NCI-H1436 (cell line): ENCODE measurements at places on chromosomes 2 and 18.

DNA sequence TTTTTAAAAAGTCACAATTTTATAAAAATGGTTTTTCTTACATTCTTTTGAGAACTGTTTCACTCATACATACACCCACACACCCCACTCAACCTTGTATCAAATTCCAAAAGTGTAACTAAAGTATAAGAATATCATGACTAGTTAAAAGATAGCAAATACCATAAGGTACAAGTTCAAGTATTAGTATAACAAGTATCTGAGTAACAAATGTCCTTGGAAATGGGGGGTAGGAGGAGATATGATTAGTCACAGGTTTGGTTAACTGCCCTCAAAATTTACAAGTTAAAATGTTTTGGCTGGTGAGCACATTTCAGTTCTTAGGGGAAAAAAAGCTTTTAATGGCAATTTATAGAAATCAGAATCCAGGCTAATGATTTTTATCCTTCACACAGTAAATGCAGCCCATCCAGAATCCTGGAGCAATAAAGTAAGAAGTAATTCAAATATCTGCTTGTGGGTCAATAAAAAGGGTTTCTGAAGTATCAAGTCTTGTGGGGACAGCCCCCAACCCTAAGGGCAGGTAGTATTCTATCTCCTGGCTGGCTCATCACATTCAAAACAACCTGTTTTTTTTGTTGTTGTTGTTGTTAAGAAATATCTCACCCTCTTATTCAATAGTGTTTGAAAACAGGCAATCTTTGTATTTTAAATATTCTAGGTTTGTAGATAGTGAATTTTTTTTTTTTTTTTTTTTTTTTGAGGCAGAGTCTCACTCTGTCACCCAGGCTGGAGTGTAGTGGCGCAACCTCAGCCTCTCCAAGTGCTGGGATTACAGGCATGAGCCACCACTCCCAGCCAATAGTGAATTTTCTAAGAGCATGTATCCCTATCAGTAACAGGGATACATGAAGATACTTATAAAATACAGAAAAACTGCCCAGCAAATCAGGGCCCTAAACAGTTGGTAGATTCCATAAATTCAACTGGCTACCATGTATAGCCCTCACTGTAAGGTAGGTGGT, 14.5 kb downstream of the IAH1 start:
- DNase-seq, result no peak

DNA sequence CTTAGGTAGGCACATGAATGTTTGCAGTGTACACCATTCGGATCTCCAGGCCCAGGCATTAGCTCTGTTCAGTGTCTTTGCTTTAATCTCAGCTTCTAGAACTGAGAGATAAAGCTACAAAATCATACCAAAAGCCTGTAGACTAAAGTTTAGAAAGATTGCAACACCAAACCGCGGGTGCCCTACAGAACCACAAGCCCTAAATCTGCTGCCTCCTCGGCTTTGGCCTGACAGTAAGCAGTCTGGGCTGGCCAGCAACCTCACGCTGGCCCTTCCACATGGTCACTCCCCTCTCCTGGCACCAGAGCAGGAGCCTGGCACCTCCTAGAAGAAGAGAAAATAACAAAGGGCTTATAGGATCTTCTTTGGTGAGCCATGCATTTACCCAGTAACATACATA, 8.9 kb upstream of the OSR1 start:
- no peak for DNase-seq

DNA sequence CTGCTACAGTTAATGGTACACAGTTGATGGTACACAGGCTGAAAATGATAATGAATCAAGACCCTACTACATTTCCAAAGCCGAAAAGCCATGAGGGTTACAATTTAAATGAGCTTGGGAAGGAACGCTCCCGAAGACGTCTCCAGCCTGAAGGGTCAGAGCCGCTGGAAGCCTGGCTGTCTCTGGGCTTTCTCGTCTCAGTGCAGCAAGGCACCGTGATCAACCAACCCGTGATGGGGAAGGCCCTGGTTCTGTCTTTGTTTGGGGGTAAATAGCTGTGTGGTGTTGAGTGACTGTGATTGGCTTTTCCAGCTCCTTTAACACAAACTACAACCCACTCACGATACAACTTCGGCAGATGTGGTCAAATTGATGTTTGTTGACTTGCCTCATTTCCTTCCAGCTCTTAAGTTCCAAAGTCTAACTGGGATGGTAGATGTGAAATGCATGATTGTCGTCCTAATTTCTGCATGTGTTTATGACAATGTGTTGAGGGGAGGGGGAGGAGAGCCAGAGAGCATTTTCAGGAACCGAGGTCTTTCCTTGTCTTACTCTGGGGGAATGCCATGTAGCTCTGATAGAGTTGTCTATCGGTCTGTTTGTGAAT, 59.9 kb upstream of the EML6 start:
- no peak for DNase-seq

- no peak for DNase-seq
Observed at GRCh38 chr2:82789851-82790205, 1669.3 kb downstream of the SUCLG1 start.

- DNase-seq, result no peak
Observed at GRCh38 chr2:99691926-99692325, 202.1 kb upstream of the REV1 start.

GRCh38 chr18:35029103-35029502, 12.1 kb upstream of the MAPRE2 start:
- no peak for DNase-seq

- no peak for DNase-seq
Observed at GRCh38 chr2:216989340-216990129, 129.7 kb upstream of the TNP1 start.

GRCh38 chr2:233358335-233358734, 4.0 kb downstream of the DGKD start:
- DNase-seq, result no peak

DNA sequence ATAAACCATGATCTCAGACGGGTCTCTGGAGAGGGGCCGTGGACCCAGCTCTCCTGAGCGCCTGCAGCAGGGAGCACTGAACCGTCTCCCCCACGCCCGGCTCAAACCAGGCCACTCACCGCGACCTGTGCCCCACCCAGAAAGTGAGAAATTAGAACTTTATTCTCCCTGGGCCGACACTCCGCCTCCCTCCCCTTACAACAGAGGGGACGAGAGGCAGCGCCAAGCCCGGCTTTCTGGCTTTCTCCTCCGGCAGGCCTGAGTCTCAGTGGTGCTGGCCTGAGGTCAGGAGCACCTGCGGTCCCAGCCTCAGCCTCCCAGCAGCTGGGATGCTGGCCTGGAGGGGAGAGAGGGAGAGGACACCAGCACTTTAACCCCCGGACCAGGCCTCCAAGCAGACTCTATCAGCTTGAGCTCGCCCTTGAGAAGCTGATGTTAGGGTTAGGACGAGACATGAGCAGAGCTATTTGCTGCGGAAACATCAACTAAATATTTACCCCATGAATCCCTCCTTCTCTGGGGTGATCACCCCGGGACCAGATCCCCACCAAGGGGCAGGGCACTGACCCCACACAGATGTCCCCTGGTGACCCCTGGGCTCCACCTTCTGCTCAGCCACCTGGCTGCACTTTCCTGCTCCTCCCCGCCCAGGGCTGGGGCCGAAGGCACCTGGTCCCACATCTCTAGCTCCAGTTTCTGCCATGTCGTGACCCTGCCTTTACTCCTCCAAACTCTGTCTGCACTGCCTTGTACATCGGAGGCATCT, 856.3 kb upstream of the SALL3 start:
- no peak for DNase-seq
